ENCODE measurements at places on chromosomes 7 and 10.

DNA sequence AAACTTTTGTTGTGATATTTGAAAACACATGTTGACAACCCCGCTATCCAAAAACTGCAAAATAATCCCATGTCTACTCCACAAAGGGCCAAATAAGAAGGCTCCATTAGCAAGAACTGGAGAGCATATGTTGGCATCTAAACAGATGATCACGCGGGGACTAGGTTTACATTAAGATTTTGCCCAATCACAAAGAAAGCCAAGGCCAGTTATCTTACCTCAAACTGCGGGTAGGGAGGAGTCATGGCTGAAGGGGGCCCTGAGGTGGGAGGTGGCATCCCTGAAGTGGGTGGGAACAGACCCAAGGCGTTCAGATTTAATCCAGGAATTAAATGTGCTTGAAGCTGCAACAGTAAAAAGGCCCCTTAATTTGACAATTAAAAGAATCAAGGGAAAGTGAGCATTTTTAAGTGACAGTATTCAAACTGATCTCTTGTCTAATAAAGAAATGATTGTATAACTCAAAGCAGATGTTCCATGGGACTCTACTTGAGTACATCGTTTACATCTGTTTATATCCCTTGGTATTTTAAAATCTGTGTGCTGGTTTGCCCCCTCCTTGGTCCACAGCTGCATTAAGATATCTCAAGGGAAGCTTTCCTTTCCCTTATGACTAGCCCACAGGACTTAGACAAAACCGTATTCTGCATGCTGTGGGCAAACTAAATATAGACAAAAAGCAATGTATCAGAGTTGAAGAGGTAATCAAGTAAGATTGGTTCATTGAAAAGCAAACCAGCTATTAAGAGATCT is 42.9 kb downstream of the MALSU1 start:
- DNase-seq = no peak

- no peak for DNase-seq
Observed at GRCh38 chr7:141916099-141916498, at the start of gene OR9A4. Gene OR9A4, plus strand, starts transcription at chr7:141916399. Its CDS starts 2,477 bp downstream, at chr7:141918876.

DNA sequence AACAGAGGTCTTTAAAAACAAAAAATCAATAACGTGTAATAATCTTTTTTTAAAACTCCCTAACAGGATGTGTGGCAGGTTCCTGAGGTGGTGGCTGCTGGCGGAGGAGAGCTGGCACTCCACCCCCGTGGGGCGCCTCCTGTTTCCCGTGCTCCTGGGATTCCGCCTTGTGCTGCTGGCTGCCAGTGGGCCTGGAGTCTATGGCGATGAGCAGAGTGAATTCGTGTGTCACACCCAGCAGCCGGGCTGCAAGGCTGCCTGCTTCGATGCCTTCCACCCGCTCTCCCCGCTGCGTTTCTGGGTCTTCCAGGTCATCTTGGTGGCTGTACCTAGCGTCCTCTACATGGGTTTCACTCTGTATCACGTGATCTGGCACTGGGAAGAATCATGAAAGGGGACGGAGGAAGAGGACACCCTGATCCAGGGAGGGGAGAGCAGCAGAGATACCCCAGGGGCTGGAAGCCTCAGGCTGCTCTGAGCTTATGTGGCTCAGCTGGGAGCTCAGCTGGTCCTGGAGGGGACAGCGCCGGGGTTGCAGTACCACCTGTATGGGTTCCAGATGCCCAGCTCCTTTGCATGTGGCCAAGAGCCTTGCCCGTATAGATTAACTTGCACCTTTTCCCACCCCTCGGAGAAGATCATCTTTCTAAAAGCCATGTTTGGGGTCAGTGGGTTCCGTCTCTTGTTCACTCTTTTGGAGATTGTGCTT is 16.7 kb upstream of the AZGP1 start:
- DNase-seq = no peak

GRCh38 chr7:102413091-102413490 is 16.9 kb downstream of the PRKRIP1 start:
- DNase-seq = no peak

- no peak for DNase-seq
Observed at GRCh38 chr7:158422196-158422886, 165.3 kb downstream of the PTPRN2 start.

GRCh38 chr7:91031757-91032156 is 232.5 kb upstream of the FZD1 start:
- no peak for DNase-seq

DNA sequence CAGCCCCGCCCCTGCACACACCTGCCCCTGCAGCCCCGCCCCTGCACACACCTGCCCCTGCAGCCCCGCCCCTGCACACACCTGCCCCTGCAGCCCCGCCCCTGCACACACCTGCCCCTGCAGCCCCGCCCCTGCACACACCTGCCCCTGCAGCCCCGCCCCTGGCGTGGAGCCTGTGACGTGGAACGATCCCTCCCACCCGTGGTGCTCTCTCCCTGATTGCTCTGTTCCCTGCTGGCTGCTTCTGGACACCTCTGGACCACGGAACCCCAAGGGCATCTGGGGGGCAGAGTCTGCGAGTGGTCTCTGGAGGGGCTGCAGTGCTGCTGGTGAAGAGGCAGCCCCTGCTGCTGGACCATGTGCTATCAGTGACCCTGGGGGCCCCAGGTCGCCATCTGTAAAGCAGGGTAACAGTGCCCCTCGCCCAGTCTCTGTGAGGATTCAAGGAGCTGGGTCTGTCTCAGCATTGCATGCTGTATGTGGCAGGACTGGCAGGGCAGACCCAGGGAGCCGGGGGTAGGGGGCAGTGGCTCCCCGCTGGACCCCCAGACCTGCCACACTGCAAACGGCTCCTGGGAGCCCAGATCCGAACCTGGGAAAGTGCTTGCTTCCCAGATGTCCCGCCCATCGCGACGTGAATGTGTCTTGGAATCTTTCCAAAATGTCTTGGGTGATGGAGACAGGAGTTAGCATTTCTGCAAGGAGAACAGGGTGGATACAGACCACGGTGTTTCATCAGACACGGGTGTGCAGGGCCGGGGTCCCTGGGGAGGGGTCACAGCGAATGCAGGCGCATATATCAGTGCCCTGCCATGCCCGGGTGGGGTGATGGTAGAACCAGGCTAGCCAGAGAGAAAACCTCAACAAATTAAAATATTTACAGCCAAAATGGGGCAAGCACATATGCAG is 27.9 kb upstream of the NKX6-2 start:
- no peak for DNase-seq

DNA sequence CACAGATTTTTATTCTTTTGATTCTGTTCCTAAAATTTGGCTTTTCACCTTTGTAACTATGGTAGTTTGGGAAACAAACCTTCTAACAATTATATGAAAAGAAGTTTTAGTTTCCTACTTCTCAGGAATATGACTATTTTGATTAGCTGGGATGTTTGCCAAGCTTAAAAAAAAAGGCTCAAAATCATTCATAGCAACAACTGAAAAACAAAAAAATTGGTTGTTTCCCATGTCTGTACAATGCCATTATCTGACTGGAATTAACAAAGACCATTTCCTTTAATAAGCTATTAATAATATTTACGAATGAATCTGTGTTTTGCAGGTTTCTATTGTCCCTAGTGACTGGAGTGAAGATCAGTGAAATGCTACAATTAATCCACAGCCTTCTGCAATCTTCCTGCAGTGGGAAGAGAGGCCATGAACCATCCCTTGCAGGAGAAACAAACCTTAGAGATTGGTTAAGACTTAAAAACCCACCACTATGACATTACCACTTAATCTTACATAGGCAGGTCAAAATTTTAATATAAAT is 4.2 kb downstream of the PURB start:
- DNase-seq = no peak

DNA sequence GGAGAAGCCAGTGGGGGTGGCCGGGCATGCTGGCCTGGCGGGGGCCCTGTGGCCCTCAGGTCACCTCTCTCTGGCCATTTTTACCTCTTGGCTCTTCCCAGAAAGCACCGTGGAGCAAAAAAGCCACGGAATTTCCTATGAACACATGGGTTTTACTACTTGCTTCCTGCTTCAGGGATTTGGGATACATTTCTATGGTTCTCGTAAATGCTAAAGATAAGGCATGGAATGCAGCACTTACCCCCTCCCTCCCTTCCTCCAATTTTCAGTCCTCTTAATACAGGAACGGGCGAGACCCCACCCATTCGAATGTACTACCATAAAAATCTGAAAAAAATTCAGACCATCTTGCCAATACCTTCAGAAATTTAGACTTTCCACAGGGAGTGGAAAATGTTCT is 279.7 kb downstream of the ARHGAP12 start:
- DNase-seq = no peak

DNA sequence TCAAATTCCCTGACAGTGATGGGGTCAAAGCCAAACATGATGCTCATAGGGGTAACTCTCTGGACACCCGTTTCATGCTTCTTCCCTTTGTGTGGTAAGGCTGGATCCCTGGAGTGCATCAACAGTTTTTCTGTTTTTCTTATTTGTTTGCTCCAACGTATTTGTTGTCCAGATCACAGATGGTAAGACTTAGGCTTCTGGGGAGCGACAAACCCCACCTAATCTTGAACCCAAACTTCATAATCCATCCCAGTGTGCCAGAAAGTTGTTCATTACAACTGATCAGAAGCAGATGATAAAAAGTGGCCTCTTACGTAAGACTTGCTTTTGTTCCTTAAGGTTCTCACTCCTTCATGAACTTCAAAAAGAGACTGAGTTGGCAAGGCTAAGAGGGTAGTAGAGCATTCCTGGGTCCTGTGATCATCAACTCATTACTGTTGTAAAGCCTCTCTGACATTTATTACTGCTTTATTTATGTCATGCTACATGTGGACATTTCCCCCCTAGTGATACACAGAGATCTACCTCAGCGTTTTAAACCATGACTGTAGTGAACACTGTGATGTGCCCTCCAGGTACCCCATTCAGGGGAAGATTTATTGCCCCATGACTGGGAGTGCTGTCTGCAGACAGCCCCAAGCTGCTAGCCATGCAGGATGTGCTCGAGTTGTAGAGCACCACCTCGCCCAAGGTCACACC is 125.6 kb downstream of the CCDC71L start:
- no peak for DNase-seq

GRCh38 chr10:114375047-114375446 is 29.3 kb downstream of the AFAP1L2 start:
- DNase-seq = no peak

DNA sequence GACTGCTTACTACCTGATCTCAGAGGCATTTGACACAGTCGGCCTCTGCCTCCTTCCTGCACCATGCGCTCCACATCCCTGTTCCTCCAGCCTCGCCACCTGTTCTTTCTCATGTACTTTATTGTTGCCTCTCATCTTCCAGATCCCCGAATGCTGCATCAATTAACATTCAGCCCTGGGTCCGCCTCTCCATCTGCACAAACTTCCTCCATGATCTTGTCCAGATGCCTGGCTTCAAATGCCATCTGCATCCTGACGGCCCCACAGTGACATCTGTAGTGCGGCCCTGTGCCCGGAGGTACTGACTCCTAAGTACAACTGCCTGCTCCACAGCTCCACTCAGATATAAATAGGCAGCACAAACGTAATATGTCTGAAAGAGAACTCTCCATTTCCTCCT is 51.2 kb upstream of the STK17A start:
- no peak for DNase-seq

DNA sequence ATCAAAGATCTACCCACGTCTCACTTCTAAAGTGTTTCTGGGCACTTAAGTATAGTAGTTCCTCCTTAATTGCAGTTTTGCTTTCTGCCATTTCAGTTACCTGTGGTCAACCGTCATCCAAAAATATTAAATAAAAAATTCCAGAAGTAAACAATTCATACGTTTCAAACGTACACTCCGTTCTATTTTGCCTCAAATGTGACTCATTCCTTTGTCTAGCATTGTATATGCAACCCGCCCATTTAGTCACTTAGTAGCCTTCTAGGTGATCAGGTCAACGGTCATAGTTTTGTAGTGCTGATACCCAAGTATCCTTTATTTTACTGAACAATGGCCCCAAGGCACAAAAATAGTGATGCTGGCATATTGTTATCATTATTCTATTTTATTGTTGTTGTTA is 33.8 kb downstream of the HGF start:
- DNase-seq = no peak
